ENCODE measurements at places on chromosomes 6 and 20.

DNA sequence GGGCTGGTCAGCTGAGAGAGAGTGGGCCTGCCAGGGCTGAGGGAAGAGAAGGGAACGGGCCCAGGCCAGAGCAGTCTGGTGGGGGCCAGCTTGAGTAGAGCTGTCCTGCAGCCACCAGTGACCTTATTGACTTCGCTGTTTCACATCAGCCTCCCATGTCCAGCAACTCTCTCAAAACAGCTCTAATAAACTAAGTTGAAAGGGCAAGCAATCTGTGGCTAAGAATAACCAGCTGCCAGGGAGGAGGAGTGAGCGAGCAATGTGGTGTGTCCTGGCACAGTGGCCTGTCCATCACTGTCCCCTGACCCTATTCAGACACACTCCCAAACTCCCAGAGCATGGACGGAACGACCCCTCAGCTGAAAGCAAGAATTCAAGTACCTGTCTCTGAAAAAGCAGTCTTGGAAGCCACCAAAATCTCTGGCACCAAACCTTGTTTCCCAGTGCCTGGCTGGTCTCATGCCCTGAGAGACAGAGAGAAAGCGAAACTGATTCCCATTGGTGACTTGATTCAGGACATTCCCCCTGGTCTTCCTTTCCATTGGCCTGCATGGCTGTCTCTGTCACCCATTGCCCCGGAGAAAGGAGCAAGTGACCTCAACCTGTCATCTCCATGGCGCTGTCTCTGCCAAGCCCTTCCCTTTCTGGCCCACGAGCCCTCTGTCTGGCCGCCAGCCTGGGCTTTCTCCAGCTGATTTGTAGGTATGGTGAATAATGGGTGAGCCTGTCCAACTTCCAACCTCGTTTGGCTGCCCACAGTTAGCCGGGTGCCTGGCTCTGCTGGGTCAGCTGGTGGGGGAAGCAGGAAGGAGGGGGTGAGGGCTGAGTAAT lies at the start of gene DDO:
TSS of gene DDO (minus strand) at position 490 of the 831 bp plus-strand sequence. CDS start 2,113 bp downstream, outside the sequence.
- no peak for DNase-seq

GRCh38 chr20:63574156-63574828 lies at the start of gene HELZ2:
Gene HELZ2, minus strand, starts transcription at chr20:63574239. Its CDS starts 1,854 bp downstream, at chr20:63572385.
- no peak for DNase-seq

DNA sequence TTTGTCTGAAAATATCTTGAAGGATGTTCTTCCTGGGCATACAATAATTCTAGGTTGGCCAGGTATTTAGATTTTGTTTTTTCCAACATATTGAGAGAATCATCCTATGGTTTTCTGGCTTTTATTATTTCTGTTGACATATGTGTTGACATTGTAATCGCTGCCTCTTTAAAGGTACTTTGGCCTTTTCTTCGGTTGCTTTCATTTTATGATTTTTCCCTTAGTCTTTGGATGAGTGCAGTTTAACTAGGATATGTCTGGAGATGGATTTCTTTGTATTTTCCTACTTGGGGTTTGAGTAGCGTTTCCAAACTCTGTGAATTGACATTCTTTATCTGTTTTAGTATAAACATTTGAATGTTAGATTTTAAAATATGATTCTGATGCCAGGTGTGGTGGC lies 11.5 kb downstream of the SERPINB1 start:
- DNase-seq, result no peak

- DNase-seq, result no peak
These were observed 47.2 kb downstream of the RRBP1 start for GRCh38 chr20:17634661-17635331.

- no peak for DNase-seq
These were observed 119.8 kb downstream of the PDE7B start for GRCh38 chr6:135971351-135971750.

- no peak for DNase-seq
These were observed 59.0 kb upstream of the FAM184A start for GRCh38 chr6:119137194-119138072.

DNA sequence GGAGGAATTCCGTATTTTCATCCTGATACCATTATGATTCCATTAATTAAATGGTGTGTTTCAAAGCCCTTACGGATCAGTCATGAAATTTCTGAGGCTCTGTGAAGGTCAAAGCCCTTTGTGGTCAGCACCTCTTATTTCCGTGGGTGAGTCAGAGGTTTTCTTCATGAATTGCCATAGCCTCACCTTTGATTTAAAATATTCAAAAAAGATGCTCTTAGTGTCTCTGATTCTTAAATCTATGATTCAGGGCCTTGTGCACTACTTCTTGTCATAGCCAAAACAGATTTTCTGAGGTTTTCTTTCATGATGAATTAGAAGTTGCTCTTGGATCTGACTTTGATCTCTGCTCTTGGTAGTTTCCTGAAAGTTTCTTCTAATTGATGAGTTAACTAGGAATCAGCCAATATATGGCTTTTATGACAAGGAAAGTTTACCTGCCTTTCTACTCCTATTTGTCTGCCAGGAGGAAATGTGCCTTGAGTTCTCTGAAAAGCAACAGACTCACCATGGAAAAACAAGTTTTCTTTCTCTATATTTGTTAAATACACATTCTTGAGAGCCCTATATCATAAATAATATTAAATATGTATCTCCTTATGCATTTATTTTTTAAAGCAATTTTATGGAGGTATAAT lies 613.0 kb downstream of the UTRN start:
- DNase-seq, result no peak

- DNase-seq, result no peak
These were observed 72.6 kb upstream of the THBS2 start for GRCh38 chr6:169326067-169326799.

DNA sequence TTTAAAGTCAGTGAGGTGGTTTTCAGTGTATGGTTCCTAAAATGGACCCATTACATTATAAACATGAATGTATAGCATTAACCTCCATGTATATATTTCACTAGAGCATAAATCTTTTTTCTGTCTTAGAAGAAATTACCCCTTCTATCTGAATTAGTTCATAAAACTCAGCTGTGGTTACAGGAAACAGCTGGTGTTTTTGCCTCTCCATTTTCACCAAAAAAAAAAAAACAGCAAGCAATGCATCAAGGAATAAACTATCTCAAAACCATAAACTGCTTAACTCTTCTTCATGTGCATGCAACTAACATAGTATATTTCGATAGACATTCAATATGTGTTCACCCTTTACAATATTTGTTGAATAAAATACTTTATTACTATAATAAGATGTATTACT lies 40.2 kb downstream of the MOXD1 start:
- DNase-seq, result no peak

GRCh38 chr20:17655865-17656479 lies 26.1 kb downstream of the RRBP1 start:
- no peak for DNase-seq

Data from right renal pelvis (tissue), 4 donors.